ENCODE measurements at places on chromosomes 6 and 20. TPM values are rescaled to one million over a fixed set of nuclear protein-coding genes. Genes with fewer than 3 reads are reported as not detected.

DNA sequence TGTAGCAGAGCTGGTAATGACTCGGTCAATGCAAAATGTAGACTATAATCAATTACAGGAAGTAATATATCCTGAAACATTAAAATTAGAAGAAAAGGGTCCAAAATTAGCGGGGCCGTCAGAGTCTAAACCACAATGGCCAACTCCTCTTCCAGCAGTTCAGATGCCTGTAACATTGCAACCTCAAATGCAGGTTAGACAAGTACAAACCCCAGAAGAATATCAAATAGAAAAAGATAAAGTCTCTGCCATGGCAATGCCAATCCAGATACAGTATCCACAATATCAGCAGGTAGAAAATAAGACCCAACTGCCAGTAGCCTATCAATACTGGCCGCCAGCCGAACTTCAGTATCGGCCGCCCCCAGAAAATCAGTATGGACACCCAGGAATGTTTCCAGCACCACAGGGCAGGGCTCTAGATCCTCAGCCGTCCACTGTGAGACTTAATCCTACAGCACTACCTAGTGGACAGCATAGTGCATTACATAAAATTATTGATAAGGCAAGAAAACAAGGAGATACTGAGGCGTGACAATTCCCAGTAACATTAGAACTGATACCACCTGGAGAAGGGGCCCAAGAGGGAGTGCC, 158.4 kb downstream of the GPX5 start:
- peak; percentile 8 for DNase-seq

GRCh38 chr20:40305303-40305702, 383.7 kb downstream of the MAFB start:
- no peak for DNase-seq

CLVS2 gene
- total RNA-seq, result 0.32 TPM

MUC21 gene
- not detected for total RNA-seq

SLA2 gene
- total RNA-seq, result 0.48 TPM

FAM184A gene
- total RNA-seq, result 0.20 TPM

GRCh38 chr6:130019326-130020072, 1.1 kb downstream of the L3MBTL3 start:
- peak; percentile 47 for DNase-seq

DNA sequence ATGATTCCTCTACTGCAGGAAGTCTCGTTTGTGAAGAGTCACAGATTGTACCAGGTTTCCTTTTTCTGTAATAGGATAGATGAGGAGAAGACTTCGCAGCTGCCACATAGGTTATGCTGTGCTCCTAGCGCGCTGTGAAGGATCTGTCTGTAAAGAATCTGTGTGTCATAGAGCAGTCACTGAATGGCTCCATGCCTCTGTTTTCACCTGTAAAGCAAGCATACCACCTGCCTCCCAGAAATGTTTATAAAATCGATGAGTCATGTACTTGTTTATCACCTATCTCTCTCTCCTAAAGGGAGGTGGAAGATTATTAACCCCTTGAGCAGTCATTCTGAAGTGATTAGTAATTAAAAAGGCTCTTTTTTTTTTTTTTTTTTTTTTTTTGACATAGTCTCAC, 86.6 kb downstream of the TFAP2B start:
- DNase-seq, result no peak

GRCh38 chr20:49483018-49483695, 689 bp upstream of the KCNB1 start:
- no peak for DNase-seq

- DNase-seq, result no peak
Observed at GRCh38 chr6:23692184-23692583, 433.8 kb upstream of the NRSN1 start.

DNA sequence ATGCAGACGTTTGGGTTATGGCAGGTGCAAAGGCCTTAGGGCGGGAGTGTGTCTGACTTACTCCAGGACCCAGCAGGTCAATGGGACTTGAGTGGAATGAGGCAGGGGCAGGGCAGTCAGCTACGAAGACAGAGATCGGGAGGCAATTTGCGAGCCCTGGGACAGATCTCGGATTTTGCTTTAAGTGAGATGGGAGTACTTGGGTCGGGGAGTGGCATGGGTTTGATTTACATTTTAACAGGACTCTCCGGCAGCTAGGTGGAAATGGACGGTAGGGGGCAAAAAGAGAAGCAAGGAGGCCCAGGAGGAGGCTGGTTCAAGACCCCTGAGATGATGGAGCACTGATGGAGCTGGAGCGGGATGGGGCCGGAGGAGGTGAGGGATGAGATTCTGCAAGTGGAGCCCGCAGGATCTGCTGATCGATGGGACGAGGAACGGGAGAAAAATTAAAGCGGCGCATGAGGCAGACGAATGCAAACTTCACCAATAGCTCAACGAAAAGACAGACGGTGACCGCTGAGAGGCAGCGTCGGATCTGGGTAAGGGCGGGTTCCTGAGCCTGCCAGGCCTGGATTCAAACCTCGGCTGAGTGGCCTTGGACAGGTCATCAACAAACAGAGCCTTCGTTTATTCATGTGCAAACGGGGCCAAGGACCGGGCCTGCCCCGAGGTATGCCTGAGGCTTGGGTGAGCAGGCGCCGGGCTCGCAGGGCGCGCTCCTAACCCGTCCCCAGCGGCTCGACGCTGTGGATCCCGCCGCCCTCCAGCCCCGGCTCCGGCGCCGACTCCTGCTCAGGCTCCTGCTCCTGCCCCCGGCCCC, 756 bp upstream of the RBCK1 start:
- peak; percentile 80 for DNase-seq

DNA sequence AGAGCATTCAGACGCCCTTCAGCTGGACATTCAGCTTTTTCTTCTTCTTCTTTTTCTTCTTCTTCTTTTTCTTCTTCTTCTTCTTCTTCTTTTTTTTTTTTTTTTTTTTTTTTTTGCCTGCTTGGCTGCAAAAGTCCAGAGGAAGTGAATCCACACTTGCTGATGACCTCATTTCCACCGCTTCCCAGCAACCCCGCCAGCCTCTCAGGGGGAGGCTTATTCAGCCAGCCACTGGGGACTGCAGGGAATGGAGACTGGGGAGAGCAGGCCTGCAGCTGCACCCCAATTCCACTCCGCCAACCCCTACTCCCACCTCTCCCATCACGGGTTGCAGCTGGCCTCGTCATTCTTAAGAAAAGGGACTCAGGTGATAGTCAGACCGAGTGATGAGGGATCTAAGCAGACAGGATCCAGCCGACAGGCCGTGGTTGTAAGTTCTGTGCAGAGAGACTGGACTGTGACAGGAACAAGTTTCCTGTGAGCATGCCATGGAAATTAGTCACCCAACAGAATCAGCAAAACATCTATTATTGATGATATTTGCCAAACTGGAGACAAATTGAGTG, 59.0 kb upstream of the QKI start:
- DNase-seq, result no peak

GSTA3 gene
- total RNA-seq, result not detected
